ENCODE measurements at places on chromosomes 11 and 22. TPM values are rescaled to one million over a fixed set of nuclear protein-coding genes. Genes with fewer than 3 reads are reported as not detected.

OR2AT4 gene
- total RNA-seq, result not detected

BCO2 gene
- total RNA-seq, result 0.81 TPM

GRIA4 gene
- total RNA-seq, result not detected

OR8A1 gene
- not detected for total RNA-seq

PDGFB gene
- 1.7 TPM for total RNA-seq

EHF gene
- total RNA-seq, result not detected

CTSW gene
- 12.4 TPM for total RNA-seq

HORMAD2 gene
- not detected for total RNA-seq

KRTAP5-9 gene
- total RNA-seq, result 0.35 TPM

BATF2 gene
- total RNA-seq, result not detected

HPX gene
- 1.5 TPM for total RNA-seq

SERHL2 gene
- total RNA-seq, result not detected

CCDC188 gene
- 0.44 TPM for total RNA-seq

C11orf91 gene
- total RNA-seq, result not detected

VPS26B gene
- 65.1 TPM for total RNA-seq

CBLIF gene
- not detected for total RNA-seq

MAPK11 gene
- 9.3 TPM for total RNA-seq

AQP11 gene
- total RNA-seq, result not detected

OR51G1 gene
- total RNA-seq, result not detected

TUB gene
- total RNA-seq, result 0.27 TPM

HSPA8 gene
- 1,352 TPM for total RNA-seq

AGBL2 gene
- 11.0 TPM for total RNA-seq

RBX1 gene
- 40.8 TPM for total RNA-seq

E2F8 gene
- 0.35 TPM for total RNA-seq

SF1 gene
- total RNA-seq, result 1,361 TPM

PRG2 gene
- not detected for total RNA-seq

ALDH3B1 gene
- not detected for total RNA-seq

NEFH gene
- total RNA-seq, result 0.32 TPM

Measured in CD4-positive, CD25-positive, alpha-beta regulatory T cell (primary cell).